Activated CD8-positive, alpha-beta memory T cell treated with anti-CD3 and anti-CD28 coated beads for 4 hours (primary cell): ENCODE measurements at places on chromosomes 4 and X.

GRCh38 chr4:19346636-19347035 lies 905.1 kb upstream of the SLIT2 start:
- DNase-seq: no peak

- no peak for DNase-seq
Measured at GRCh38 chrX:19728915-19729314, 158.5 kb downstream of the SH3KBP1 start.

GRCh38 chrX:33188286-33188685 lies 23.1 kb downstream of the DMD start:
- DNase-seq: no peak

GRCh38 chr4:176334066-176334465 lies 14.3 kb downstream of the SPCS3 start:
- no peak for DNase-seq

GRCh38 chr4:40737879-40738278 lies 11.9 kb upstream of the NSUN7 start:
- DNase-seq: no peak

DNA sequence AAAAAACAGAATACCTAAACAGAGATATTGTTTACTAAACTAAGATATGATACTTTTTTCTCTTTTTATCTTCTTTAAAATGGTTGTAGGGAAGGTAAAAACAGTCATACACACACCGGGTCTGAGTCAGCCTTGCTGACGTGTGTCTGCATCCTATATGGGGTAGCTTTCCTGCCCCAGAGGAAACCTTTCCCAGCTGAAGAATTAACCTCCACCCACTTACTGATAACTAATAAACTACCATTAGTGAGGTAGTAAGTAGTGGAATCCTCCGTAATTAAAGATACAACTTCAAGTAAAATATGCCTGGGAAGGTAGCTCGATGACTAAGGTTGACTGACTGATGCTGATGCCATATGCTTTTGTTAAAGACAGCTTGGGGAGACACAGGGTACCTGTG lies 312.2 kb downstream of the DCTD start:
- DNase-seq: no peak

GRCh38 chrX:3699821-3700381 lies 13.5 kb downstream of the PRKX start:
- DNase-seq: no peak

GRCh38 chr4:173253561-173253960 lies 80.6 kb downstream of the HMGB2 start:
- no peak for DNase-seq

- DNase-seq: no peak
Measured at GRCh38 chrX:78387364-78387763, 60.0 kb upstream of the CYSLTR1 start.

DNA sequence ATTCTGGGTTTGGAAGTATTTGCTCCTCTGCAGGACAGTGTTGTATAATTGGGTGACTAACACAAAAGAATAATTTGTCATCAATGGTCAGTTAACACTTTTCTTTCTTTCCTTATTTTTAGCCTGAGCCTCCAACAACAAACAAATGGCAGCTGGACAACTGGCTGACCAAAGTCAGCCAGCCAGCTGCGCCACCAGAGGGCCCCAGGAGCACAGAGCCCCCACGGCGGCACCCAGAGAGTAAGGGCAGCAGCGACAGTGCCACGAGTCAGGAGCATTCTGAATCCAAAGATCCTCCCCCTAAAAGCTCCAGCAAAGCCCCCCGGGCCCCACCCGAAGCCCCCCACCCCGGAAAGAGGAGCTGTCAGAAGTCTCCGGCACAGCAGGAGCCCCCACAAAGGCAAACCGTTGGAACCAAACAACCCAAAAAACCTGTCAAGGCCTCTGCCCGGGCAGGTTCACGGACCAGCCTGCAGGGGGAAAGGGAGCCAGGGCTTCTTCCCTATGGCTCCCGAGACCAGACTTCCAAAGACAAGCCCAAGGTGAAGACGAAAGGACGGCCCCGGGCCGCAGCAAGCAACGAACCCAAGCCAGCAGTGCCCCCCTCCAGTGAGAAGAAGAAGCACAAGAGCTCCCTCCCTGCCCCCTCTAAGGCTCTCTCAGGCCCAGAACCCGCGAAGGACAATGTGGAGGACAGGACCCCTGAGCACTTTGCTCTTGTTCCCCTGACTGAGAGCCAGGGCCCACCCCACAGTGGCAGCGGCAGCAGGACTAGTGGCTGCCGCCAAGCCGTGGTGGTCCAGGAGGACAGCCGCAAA lies 106.0 kb downstream of the KLHL8 start:
- DNase-seq: no peak

- DNase-seq: no peak
Measured at GRCh38 chr4:75229806-75230570, 284.2 kb downstream of the RCHY1 start.
